ENCODE measurements at places on chromosomes 16 and 17.

- DNase-seq, result peak; percentile 61
Observed at GRCh38 chr17:45098869-45099616, 33.3 kb downstream of the PLCD3 start.

DNA sequence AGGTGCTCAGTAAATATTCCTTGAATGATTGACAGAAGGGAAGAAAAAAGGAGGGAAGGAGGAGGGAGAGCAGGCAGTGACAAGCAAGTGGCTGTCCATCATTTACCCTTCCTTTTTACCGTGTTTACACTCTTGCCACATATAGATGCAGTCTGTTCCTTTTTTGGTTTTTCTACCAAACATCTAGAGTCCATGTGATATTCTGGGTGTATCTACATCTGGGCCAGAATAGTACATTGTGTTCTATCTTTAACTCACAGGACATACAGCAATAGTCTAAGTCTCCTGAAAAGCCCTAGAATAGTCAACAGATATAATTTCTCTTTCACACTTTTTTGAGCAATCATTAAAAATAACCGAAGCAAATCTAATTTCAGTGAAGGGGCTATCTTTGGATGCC is 33.5 kb downstream of the KCNJ2 start:
- DNase-seq, result no peak

DNA sequence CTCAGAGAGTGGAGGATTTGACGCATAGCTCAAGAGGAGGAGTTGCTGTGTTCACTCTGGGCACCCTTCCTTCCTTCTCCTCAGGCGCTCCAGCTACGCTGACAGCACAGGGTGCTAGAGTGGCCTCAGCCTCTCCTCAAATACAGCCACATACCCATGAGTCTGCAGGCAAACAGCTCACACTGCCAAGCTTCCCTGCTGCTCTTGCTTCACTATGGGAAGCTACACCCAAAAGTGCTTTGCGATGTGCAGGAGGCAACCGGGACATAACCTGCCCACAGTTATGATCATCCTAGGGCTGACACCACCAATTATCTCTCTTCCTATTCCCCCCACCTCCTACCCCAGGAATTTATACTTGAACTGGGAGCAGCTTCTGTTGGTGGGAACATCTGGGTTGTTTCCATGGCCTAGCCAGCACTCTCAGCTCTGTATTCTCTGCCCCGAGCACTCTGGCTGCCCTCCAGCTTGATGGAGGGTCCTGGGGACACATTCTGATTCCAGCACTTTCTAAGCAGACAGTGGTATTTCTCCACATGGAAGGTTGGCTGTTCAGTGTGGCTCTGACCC is 40.3 kb upstream of the SREBF1 start:
- DNase-seq, result no peak

GRCh38 chr16:19912455-19913339 is 28.0 kb upstream of the GPRC5B start:
- DNase-seq, result no peak

- no peak for DNase-seq
Observed at GRCh38 chr17:7130621-7131422, 16.2 kb upstream of the ASGR2 start.

- DNase-seq, result no peak
Observed at GRCh38 chr16:81473066-81473488, 28.5 kb downstream of the CMIP start.

DNA sequence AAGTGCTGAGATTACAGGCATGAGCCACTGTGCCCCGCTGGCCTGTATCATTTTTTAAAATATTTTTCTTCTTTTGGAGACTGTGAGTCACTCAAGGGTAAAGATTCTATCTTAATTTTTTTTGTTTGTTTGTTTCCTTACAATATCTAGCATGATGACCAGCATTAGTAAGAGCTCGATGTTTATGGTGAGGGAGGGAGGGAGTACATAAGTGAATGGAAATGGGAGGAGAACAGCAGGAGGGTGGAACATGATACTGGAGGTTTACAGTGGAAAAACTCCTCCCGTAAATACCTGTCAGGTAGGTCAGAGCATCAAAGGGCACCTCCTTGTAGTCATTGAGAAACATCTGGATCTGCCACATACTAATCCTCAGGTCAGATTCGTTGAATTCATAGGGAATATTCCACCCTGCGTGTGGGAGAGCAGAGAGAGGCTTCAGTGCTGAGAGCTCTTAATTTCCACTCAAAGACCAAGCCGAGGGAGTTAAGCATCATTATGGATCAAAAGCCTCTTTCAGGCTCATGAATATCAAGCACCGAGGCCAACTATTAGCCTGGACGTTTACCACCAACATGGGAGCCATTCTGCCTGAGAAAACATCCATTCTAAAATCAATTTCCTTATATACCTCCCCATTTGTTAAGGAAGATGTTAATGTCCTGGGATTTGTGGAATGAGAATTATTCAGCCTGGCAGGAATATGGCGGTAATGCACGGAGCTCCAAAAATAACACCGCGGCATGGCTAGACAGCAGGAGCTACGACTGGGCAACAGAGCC is 51.8 kb downstream of the LYRM1 start:
- peak; percentile 53 for DNase-seq
